Posterior vena cava (tissue), 2 donors: ENCODE measurements at places on chromosomes 2 and 18. TPM values are rescaled to one million over a fixed set of nuclear protein-coding genes. Genes with fewer than 3 reads are reported as not detected.

Gene SH3RF3
- total RNA-seq = 10.1 TPM

DNA sequence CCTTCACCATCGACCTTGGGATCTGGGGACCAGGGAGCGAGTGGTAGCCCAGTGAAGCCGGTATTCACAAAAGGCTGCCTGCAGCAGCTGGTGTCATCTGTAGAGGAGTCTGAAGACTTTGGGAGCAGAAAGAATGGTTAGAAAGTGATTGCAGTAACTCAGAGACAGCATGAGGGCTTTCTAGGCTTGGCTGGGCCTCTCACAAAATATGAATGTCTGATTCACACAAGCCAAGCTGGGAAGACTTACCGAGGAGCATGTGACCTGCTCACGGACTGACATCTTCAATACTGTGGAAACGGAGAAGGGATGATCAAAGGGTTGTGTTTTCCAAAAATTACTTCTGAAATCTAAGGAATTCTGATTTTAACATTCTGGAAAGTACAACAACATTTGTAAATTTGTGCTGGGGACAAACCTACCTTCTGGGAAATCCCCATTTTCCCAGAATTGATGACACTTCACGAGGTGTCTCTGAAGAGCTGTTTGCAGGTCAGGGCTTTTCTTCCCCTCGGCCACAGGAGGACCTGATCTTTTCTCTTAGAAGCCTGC lies 111.7 kb downstream of the ACOXL start:
- no peak for DNase-seq

- DNase-seq = no peak
Measured at GRCh38 chr2:42289222-42289621, 71.8 kb downstream of the COX7A2L start.

Gene GPC1
- 69.5 TPM for total RNA-seq

Gene CCDC68
- total RNA-seq = 2.5 TPM

Gene COL3A1
- total RNA-seq = 2,244 TPM
